ENCODE measurements at places on chromosomes 16 and 17.

DNA sequence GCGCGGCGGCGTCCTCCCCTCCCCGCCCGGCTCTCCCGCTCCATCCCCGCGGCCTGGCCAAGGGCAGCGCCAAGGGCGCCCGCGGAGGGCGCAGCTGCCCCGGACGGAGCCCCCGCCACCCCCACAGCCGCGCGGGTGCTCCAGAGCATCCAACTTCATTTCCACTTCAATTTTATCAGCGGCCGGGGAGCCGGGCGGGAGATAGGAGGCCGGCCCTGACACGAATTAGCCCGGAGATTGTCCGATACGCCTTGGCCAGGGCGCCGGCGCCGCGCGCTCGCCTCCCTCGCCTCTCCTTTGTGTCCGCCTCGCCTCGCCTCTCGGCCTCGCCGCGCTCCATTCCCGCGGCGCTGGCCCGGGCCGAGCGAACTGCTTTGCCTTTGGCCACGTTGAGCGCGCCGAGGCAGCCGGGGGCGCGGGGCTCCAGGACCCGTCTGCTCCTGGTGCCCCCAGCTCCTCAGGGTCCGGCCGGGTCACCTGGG, 129.1 kb upstream of the LHX1 start:
- peak; percentile 82 for DNase-seq

DNA sequence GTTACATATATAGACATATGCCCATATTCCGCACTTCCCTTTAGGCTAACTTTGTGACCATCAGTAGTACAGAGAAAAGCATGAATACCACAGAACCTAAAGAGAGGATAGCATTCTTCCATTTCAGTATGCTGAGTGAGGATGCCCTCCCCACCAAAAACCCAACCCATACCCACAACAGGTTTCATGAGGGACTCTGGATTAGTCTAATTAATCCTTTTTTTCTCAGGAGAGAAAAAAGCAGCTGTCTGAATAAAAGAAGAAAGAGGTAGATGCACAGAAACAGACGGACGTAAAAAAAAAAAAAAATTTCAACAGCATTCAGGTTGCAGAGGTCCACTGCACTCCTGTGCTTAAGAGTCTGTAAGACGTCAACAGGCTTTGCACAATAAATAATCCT, 6.7 kb downstream of the MMD start:
- no peak for DNase-seq

DNA sequence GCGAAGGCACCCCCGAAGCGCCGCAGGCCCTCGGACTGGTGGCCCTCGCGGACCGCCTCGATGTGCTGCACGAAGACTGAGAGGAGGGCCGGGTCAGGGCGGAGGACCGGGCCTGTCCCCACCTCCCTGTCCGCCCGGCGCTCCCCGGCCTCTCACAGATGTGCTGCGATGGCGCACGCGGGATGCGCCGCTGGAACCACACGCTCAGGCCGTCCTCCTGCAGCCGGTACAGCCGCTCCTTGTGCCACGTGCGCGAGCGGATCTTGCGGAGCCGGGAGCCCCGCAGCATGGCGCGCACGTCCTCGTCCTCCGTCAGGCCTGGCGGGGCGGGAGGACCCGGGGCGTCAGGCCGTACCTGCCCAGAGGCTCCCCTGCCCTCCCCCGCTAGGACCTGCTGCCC, 11.3 kb downstream of the PLCD3 start:
- no peak for DNase-seq

GRCh38 chr17:80890196-80890920, 101.3 kb upstream of the CHMP6 start:
- DNase-seq, result no peak

DNA sequence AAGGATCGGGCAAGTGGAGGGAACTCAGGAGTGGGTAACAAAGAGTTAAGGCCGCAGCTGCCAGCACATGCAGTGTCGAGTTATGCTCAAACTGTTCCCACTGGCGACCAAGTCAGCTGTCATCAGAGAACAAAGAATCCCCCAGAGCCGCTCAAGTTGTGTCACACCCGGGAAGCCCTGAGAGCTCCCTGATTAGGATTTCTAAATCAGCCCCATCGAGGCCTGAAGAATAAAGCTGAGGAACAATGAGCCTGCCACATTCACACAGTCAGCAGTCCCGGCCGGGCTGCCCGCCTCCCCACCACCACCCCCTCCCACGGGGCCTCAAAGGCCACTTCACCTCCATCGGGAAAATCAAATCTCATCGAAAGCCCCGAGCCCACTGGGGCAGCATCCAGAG, 84.5 kb downstream of the SOX9 start:
- peak; percentile 25 for DNase-seq

GRCh38 chr17:15281909-15282308, 16.8 kb upstream of the PMP22 start:
- no peak for DNase-seq

- no peak for DNase-seq
Observed at GRCh38 chr16:15576960-15577958, 65.7 kb downstream of the MARF1 start.

- peak; percentile 59 for DNase-seq
Observed at GRCh38 chr17:56913353-56913866, 439 bp downstream of the TRIM25 start.

- DNase-seq, result no peak
Observed at GRCh38 chr17:70053241-70054234, 21.5 kb upstream of the KCNJ16 start.

- DNase-seq, result peak; percentile 100
Observed at GRCh38 chr17:64263000-64263766, at the start of gene TEX2. TEX2 (minus strand) TSS chr17:64263260; CDS start chr17:64214217, 49,043 bp downstream.

DNA sequence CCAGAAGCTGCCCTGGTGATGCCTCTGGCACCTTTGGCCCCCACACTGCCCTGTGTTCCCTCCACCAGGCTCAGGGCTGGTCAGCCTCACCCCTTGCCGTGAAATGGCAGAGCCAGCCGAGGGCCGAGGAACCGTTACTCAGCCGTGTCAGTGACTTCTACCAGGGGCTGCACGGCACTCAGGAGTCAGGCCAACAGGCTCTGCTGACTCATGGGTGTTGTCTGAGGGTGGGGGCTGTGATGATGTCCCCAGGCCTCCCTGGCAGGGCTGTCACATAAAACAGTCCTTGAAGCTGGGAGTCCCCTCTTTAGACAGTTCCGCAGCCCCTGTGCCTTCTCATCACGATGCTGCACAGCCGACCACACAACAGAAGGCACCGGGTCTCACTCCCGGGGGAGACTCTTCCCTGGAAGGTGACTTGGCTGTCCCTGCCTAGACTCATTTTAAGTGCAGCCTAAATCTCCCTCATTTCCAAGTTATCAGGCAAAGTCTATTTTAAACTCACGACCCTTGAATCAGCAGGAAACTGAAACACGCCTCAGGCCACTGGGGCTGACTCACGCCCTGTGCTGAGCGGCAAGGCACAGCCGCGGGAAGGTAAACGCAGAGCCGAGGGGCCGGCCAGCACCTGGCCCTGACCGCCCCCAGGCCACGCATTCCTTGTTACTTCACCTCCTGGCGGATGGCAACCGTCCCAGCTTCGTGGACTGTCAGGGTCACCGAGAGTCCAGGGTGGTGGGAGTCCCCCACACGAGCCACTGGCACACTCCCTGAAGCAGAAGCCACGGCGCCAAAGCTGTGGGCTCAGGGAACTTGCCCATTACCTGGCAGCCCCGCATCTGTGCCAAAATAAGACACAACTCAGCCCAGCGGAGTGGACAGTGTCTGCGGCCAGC, 102.6 kb downstream of the ZNF778 start:
- no peak for DNase-seq

- DNase-seq, result no peak
Observed at GRCh38 chr17:72590382-72590781, 469.6 kb downstream of the SOX9 start.

GRCh38 chr16:3317315-3317999, 12.2 kb downstream of the ZNF75A start:
- DNase-seq, result no peak

- peak; percentile 74 for DNase-seq
Observed at GRCh38 chr17:77287432-77288068, 146.8 kb downstream of the SEC14L1 start.

- DNase-seq, result no peak
Observed at GRCh38 chr17:79185671-79186070, 111.0 kb downstream of the ENGASE start.

- no peak for DNase-seq
Observed at GRCh38 chr17:39064819-39065218, 86.6 kb downstream of the PLXDC1 start.

- DNase-seq, result no peak
Observed at GRCh38 chr17:37090941-37091340, 142.2 kb downstream of the AATF start.

DNA sequence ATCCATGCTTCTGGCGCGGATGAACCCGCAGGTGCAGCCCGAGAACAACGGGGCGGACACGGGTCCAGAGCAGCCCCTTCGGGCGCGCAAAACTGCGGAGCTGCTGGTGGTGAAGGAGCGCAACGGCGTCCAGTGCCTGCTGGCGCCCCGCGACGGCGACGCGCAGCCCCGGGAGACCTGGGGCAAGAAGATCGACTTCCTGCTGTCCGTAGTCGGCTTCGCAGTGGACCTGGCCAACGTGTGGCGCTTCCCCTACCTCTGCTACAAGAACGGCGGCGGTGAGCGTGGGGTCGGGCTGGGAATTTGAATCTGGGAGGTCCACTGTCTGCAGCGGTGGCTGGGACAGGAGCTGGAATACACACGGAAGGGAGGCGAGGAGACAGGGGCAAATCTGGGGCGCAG, 904 bp downstream of the SLC6A2 start:
- peak; percentile 41 for DNase-seq

- DNase-seq, result no peak
Observed at GRCh38 chr17:2608350-2608913, 15.0 kb downstream of the PAFAH1B1 start.
